ENCODE measurements at places on chromosomes 4 and X.

DNA sequence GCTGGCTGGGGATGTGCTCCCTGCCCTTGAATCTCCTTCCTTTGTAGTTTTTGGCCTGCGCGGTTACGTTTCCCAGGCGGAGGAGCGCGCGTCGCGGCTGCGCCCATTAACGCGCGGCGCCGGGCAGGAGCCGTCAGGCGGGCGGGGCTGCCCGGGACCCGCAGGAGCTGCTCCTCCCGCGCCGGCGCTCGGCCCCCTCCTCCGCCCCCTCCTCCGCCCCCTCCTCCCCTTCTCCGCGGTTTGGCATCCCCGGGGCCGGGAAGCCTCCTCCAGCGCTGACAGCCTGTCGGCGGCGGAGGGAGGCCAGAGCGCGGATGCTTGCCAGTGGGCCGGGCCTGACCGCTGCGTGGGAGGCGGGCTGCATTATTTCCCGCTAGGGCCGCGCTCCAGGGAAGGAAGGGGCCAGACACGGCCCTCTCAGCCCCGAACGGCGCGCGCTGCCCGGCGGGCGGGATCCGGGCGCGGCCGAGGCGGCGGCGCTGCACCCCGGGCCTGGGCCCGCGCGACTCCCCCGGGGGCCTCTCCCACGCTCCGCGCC, at the start of gene DCLK2:
DCLK2 (plus strand) TSS at position 405 of the 538 bp plus-strand sequence. CDS start 583 bp downstream, outside the sequence.
- peak; percentile 2 for DNase-seq

- DNase-seq = no peak
Observed at GRCh38 chr4:71616168-71616811, 167.6 kb downstream of the GC start.

- no peak for DNase-seq
Observed at GRCh38 chrX:39550795-39551361, 546.9 kb downstream of the BCOR start.

GRCh38 chrX:107629540-107629909, 1.2 kb downstream of the PRPS1 start:
- DNase-seq = no peak

DNA sequence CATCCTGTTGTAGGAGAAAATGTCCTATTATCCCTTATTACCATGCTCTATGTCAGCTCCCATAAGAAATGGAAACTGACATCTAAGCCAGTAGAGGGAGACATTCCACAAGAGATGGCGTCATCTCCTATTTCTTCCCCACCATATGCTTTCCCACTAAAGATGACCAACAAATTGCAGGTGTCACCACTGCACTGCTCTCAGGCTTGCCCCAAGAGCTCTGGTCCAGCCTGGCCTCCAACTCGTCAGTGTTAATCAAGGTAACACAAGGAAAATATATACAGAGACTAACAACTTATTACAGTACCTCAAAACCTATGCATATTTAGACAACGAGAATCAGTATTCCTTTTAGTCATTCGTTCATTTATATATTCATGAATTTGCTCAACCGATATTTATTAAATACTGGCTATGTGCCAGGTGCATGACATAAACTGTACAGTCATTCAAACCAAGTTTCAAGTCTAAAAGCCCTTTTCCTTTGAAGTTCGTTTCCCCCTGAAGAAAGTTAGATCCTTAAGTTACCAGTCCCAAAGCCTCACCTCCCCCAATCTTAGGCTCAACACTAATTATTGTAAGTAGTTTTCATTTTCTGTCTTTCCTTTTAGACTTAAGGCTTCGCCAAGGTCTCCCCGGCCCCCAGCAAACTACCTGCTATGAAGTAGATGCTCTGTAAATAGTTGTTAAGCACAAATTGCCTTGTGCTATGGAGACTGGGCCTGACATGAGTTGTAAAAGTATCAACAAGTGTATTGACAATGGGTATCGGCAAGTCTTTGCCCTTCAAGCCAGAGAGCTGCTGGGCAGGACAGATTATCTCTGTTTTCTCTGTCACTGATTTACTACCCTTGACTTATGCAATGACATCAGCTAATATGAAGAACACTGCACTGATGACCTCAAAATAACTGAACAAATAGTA, 3.1 kb upstream of the FGB start:
- no peak for DNase-seq

- DNase-seq = no peak
Observed at GRCh38 chr4:169723207-169723965, 34.4 kb downstream of the HPF1 start.

GRCh38 chr4:124203613-124204238, 508.8 kb downstream of the ANKRD50 start:
- no peak for DNase-seq

DNA sequence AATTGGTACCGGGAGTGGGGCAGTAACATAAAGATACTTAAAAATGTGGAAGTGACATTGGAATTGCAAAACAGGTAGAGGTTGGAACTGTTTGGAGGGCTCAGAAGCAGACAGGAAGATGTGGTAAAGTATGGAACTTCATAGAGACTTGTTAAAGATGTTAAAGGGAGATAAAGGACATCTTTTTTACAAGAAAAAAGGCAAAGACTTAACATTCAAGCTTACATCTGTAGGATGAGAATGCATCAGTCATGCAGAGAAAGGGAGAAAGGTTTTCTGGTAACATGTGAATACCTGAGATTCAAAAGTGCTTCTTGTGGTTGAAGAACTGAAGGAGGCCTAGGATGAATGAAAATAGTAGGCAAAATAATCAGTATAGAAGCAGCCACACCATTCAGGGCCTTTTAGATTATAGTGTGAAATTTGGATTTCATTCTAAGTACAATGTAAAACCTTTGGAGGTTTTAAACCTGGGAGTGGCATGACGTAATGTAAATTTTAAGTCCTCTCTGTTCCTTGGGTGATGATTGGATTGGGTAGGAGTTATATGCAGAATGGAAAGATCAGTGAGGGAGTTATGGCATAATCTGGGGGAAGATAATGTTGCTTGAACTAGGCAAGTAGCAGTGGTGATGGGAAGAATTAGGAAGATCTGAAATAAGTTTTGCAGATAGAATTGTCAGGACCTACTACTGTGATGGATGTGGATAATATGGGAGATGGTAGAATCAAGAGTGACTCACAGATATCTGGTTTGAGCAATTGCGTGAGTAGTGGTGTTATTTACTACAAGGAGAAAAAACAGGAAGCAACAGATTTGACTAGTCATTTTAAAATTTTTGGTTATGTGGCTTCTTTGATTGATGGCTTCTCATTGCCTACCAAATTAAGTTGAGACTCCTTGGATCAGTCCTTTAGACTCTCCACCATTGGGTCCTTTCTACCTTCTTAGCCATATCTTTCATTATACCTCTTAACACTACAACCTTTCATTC, 138.7 kb downstream of the VSIG4 start:
- no peak for DNase-seq

GRCh38 chr4:156291317-156291716, 337.7 kb upstream of the CTSO start:
- no peak for DNase-seq

- no peak for DNase-seq
Observed at GRCh38 chrX:79369871-79370270, 2.7 kb upstream of the ITM2A start.

DNA sequence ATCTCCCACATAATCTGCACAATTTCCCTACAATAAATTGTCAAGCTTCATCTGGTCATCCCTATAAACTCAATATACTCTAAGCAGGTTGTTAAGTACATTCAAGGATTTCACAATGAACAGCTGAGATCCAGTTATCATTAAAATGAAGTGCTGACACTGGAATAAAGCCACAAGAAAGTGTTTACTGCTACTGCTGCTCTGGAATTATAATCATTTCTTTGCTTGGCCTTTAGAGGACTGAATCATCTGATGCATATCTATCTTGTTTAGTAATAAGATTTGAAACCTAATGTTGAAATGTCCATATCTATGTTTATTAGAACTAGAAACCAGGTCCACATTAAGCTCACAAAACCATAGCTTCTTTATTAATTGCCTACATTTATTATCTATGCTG, 338.6 kb upstream of the ZFP42 start:
- DNase-seq = no peak

- no peak for DNase-seq
Observed at GRCh38 chr4:112973750-112974251, 75.7 kb upstream of the ANK2 start.

- no peak for DNase-seq
Observed at GRCh38 chrX:64885850-64886249, 90.4 kb downstream of the ZC4H2 start.

DNA sequence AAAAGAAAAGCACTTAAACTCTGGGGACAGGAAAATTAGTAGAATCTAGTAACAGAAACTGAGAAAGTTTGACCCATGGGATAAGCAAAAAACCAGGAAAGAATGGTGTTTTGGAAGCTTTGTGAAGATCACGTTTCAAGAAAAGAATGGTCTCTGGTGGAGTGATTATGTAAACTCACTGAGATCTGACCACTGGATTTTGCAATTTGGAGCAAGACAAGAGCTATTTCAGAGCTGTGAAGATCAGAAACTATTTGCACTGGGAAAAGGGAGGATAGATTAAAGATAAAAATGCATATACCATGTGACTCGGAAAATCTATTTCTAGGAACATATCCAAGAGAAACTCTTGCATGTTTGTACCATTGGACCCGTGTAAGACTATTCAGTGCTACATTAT, 4.3 kb downstream of the TMPRSS11D start:
- DNase-seq = no peak

DNA sequence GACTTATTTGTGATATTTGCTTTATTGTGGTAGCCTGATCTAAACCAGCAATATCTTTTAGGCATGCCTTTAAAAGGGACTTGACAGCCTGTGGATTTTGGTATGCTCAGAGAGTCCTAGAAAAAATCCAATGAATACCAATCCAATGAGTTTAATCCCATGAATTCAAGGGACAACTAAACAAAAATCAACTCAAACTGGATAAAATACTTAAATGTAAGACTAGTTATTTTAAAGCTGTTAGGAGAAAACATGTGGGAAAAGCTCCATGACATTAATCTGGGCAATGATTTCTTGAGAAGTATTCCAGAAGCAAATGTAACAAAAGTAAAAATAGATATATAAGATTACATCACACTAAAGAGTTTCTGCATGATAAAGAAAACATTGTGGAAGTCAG, 711.5 kb upstream of the PITX2 start:
- no peak for DNase-seq

DNA sequence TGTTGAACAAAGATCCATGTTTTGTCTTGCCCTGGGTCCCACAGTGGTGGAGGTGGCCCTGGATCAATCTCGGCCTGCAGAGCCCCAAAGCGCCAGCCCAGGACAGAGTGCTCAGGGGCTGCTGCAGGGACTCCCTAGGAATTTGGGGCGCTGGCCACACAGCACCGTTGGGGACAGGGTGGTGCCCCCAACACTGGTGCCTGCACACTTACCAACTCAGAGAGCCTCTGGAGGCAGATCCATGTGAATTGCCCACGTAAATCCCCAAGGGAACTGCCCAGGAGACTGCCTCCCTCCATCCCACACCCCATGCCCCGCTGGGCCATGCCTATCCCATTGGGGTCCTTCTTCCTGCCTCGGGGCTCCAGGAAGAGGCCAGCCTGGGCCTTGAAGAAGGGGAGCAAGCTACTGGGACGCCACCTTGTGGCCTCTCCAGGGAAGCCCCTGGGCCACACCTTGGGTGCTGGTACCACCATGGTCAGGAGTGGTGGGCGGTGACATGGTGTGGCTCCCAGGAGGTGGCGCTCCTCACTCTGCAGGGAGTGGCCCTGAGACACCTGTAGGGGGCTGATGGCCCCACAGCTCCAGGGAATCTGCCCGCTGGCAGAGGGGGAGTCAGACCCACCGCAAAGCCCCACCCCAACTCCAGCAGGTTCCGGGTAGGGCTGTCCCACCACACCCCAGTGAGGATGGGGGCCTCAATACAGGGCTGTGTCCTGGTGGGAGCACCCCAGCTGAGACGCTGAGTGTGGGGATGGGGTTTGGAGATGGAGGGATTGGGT, 22.8 kb downstream of the CFAP99 start:
- DNase-seq = peak; percentile 76

DNA sequence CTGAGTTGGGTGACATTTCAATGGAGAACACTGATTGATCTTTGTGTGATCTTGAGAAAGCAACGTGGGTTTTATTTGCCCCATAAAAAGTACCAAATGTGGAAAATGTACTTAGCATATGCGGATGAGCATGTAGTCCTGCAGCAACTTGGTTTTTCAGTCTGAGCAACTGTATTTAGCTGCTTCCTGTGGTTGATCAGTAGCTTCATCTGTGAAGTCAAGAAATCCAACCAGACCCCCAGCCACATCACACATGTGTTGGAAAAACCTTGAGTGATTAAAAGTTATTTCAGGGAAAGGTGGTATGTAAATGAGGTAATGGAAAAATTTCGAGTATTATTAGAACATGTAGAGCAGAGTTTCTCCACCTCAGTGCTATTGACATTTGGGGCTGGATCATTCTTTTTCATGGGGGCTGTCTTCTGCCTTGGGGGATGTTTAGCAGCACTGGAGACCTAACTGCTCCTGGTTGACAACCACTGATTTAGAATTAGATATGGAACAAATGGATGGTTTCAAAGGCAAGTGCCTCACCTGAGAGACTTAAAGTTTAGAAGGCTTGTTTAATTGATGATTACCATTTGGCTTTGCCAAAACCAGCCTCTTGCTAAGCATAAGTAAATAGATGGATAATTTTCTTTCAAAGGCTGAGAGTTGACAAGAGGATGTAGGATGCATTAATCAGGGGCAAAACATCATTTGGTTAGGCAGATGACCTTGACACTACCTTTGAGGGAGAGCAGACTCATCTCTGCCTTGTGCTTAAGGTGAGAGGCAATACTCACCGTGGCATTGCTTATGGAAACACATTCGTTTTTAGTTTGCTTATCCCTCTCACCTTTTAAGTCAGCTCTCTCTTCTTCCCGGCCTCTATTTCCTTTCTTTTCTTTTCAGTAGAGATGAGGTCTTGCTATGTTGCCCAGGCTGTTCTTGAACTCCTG, 193.0 kb upstream of the RPS6KA3 start:
- no peak for DNase-seq

DNA sequence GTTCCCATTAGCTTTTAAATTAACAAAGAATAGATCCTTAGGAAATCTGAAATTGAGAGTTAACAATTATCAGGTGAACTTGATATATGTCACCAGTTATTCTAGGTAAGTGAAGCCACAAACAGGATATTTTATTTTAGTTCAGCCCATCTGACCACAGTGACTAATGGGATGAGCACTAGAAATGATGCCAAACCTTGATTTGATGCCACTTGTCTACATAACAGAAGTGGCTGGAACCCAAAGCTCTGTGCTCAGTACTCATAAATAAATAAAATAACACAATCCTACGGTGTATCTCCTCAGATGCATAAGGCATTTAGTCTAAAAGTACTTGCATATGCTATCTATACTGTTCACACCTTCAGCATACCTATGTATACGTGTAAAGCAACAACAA, 12.2 kb downstream of the SLITRK4 start:
- DNase-seq = no peak

DNA sequence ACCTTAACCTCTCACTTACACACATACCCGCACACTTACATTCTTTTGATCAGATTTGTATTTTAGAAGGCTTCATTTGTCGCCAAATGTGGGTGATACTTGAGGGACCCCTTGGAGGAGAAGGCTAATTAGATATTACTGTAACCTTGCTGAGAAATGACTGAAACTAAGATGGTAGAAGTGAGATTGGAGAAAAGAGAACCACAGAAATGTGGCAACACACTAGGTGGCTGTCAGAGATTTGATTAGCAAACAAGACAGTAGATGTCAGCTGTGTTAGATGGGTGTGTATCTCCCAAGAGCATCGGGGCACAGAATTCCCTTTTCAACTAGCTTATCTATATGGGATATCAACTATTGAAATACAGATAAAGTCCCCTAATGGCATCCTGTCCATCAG, 149.3 kb upstream of the FABP2 start:
- no peak for DNase-seq

GRCh38 chr4:7244331-7244665, 52.0 kb downstream of the SORCS2 start:
- no peak for DNase-seq

- DNase-seq = no peak
Observed at GRCh38 chr4:53596901-53597300, 5.6 kb upstream of the LNX1 start.
